ENCODE measurements at places on chromosomes 12 and 14. TPM values are rescaled to one million over a fixed set of nuclear protein-coding genes. Genes with fewer than 3 reads are reported as not detected.

NTF3 gene
- total RNA-seq = not detected

HIP1R gene
- total RNA-seq = 19.8 TPM

NKX2-8 gene
- total RNA-seq = 4.1 TPM

ABCD2 gene
- total RNA-seq = not detected

CLEC14A gene
- not detected for total RNA-seq

KRT83 gene
- total RNA-seq = 4.2 TPM

CYP46A1 gene
- 0.19 TPM for total RNA-seq

PPFIA2 gene
- not detected for total RNA-seq

MAP1LC3B2 gene
- 1.7 TPM for total RNA-seq

STRAP gene
- total RNA-seq = 188 TPM

ALDH6A1 gene
- total RNA-seq = 1.6 TPM

VRTN gene
- total RNA-seq = not detected

TTC9 gene
- total RNA-seq = 3.0 TPM

CCDC38 gene
- total RNA-seq = not detected

SERPINA6 gene
- 0.80 TPM for total RNA-seq

ASCL4 gene
- total RNA-seq = not detected

RNASE12 gene
- total RNA-seq = not detected

MGP gene
- 0.45 TPM for total RNA-seq

CKB gene
- total RNA-seq = 99.2 TPM

PSEN1 gene
- total RNA-seq = 54.2 TPM

CCDC197 gene
- not detected for total RNA-seq

TMEM121 gene
- 7.3 TPM for total RNA-seq

NTS gene
- 69.3 TPM for total RNA-seq

KCNH5 gene
- not detected for total RNA-seq

PPP4R4 gene
- 0.33 TPM for total RNA-seq

ASCL1 gene
- total RNA-seq = not detected

TMTC1 gene
- 0.06 TPM for total RNA-seq

SERPINA9 gene
- total RNA-seq = not detected

RND1 gene
- total RNA-seq = 7.4 TPM

GPR132 gene
- total RNA-seq = 0.45 TPM

KRT77 gene
- not detected for total RNA-seq

RPL10L gene
- total RNA-seq = not detected

SYNE2 gene
- total RNA-seq = 9.1 TPM

ENO2 gene
- total RNA-seq = 40.6 TPM

TESPA1 gene
- not detected for total RNA-seq

TOMM20L gene
- total RNA-seq = not detected

FOXA1 gene
- 5.3 TPM for total RNA-seq

SPTB gene
- total RNA-seq = 0.91 TPM

CACNB3 gene
- total RNA-seq = 34.0 TPM

CCDC63 gene
- not detected for total RNA-seq

LTBR gene
- total RNA-seq = 248 TPM

STXBP6 gene
- 2.0 TPM for total RNA-seq

PTPRB gene
- 1.6 TPM for total RNA-seq

SERPINA3 gene
- 11.0 TPM for total RNA-seq

ESR2 gene
- total RNA-seq = 0.08 TPM

COA8 gene
- total RNA-seq = 49.8 TPM

ASB2 gene
- 0.80 TPM for total RNA-seq

PUS7L gene
- 3.7 TPM for total RNA-seq

Data from A549 treated with ZK216348 at 1 μM for 4 hours (cell line).